Activated CD4-positive, alpha-beta T cell treated with anti-CD3 and anti-CD28 coated beads for 1 hour (primary cell): ENCODE measurements at places on chromosomes 13 and 19.

DNA sequence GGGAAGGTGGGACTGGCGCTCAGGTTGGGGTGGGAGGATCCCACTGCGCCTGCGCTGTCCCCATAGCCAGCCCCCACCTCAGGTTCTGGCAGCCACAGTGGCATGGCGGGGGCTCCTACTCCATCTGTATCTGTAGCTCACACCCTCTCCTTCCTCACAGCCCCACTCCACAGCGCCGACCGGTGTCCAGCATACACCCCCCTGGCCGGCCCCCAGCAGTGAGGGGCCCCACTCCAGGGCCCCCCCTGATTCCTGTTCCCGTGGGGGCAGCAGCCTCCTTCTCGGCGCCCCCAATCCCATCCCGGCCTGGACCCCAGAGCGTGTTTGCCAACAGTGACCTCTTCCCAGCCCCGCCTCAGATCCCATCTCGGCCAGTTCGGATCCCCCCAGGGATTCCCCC lies 6.0 kb downstream of the TMED1 start:
- DNase-seq, result no peak

DNA sequence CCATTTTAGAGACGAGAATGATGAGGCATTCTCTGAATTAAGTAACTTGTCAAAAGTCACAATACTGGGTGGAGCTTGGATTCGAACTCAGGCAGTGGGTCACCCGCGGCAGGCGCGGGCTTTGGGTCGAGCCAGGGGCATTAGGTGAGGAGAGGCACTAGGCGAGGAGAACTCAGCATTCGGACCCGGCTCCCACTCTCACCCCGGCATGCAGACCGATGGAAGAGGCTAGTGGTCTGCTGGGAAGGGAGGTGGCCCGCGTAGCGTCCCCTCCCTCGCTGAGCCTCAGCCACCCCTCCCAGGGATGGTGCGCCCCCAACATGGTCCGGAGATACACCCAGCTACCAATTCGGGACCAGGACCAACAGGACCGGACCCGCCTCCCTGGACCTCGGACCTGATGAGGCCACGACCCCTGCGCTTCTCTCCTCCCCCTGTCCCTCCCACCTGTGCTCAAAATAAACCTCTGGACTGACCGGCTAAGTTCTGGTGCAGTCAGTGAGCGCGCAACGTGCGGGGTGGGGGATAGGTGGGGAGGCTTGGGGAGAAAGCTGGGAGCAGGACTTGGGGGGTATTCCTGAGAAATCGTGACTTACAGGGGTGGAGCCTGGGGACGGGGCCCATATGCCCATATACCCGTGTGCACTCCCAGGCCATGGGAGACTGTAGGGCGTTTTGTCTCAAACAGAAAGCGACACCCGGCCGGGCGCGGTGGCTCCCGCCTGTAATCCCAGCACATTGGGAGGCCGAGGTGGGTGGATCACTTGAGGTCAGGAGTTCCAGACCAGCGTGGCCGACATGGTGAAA lies 1.3 kb upstream of the SNAPC2 start:
- no peak for DNase-seq

GRCh38 chr19:46435009-46435408 lies 6.3 kb upstream of the PNMA8C start:
- no peak for DNase-seq

DNA sequence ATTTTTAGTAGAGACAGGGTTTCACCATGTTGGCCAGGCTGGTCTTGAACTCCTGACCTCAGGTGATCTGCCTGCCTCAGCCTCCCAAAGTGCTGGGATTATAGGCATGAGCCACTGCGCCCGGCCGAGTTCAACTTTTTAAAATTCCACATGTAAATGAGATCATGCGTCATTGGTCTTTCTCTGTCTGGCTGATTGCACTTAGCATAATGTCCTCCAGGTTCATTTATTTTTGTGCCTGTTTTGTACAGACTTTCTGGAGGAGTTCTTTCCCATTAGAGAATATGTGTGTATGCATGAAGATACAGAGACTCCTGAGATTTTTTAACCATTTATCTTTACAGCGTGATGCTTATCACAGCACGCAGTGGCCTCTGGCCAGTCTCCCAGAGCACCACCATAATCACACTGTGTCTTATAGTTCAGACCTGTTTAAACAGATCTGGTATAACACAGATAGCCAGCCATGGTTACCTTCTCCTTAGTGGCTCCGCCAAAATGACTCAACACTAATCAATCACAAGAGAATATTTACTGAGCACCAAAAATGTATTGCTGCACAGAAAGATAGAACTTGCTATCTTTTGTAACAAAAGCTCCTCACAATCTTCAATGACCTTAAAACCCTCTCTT lies 11.4 kb upstream of the STARD13 start:
- DNase-seq, result no peak

DNA sequence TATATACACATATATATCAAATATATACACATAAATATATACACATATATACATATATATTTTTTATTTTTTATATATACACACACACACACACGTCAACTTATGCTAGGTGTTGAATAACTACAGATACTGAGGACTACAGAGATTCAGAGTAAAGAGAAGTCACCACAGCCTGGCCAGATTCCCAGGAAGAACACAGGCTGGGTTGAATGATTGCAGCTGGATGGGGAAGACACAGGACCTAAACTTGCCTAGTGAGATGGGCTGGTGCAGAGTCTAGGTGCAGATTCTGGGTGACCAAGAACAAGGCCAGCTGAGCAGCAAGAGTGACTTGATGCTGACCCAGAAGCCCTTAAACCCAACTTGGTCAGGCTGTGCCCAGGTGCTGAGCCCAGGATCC lies 241.3 kb downstream of the KCTD12 start:
- no peak for DNase-seq

GRCh38 chr19:37468961-37469777 lies at the start of gene ZNF570:
Gene ZNF570, plus strand, starts transcription at chr19:37469356. Its CDS starts 999 bp downstream, at chr19:37470355.
- peak; percentile 84 for DNase-seq

DNA sequence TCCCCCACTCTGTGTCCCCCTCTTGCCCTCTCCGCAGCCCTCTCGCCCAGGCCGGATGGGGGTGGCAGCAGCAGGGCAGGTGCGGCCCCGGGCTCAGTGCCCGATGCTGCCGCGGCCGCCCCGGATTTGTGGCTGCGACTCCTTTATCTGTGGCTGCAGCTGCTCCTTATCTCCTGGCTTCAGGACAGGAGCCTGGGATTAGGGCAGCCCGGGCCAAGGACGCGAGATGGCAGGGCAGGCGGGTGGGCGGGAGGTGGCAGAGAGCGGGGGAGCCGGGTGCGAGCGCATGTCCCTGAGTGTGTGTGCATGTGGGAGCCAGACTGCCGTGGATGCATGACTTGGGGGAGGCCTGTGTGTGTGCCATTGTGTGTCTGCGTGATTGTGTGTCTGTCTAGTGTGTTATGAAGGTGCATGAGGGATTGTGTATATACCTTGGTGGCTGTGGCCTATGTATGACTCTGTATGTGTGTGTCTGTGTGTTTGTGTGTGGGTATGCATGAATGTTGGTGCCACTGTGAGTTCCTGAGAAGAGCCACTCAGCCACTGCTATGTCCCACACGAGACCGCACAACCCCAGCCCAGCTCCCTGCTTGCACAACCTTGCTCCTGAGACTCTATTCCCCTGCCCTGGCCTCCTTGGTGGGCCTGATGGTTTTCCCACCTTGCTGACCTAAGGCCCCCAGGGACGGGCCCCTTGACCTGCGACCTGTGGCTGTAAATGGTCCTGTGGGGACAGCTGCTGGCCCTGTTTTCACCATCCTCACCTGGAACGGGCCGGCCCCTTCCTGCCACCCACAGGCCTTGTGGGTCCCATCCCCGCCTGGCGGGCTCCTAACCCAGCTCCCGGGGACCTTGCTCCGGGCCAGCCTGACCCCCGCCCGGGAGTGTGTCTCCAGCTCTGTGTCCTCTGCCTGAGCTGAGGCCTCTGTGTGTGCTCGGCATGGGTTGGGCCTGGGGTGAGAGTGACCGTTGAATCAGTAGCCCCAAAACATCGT lies 5.3 kb upstream of the NRTN start:
- DNase-seq, result no peak

- DNase-seq, result no peak
Measured at GRCh38 chr13:39148513-39148961, 110.3 kb downstream of the NHLRC3 start.

DNA sequence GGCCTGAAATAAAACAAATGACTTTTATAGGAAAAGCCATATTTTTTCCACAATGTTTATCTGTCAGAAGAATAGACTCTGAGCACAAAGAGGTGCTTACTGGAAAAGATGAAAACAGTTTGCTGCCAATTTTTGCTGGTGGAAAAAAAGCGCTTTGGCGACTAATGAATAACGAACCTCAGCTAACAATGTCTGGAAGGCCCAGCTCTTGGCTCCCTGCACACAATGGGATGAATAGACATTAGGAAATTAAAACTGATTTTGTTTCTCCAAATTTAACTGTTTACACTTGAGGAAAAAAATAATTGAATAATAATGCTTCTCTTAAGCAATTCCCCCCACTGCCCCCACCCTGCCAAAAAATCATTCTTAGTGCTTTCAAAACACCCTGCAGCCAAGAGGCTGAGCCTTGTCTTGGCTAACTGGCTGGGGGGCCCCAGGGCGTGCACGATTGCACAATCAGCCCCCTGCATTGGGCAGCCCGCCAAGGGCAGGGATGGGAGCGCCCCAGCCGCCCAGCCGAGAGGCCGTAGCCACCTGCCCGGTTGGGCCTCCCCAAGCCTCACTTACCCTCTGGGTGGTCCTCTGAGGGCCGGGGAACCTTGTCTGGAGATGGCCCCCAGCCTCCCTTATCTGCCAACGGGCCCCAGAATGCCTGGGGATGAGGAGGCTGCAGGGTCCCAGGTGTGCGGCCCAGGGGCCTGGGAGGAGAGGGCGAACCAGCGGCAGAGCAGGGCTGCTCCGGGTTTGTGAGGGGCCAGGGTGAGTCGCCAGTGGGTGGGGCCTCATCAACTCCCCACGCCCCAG lies 16.8 kb downstream of the CEBPG start:
- DNase-seq, result no peak

DNA sequence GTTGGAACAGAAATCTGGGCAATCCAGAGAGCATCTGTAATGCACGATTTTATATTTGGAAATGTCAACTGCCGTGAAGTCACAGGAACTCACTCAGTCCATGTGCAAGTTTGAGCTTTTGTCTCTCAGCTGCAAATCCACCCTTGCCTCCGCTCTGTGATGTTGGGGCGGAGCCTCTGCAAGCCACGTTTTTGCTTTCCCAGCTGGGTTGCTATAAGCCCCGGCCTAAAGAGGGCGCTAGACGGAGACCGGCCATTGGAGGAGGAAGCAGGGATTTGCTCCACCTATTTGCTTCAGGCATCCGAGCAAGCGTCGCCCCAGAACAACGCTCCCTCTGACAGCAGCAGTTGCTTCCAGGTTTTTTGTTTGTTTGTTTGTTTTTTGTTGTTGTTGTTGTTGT lies 56.2 kb downstream of the TRPM4 start:
- no peak for DNase-seq

GRCh38 chr13:44903574-44903985 lies 85.7 kb downstream of the NUFIP1 start:
- DNase-seq, result no peak

- DNase-seq, result no peak
Measured at GRCh38 chr13:30832845-30833332, 73.2 kb upstream of the MEDAG start.

- peak; percentile 42 for DNase-seq
Measured at GRCh38 chr13:32426990-32427851, 709 bp downstream of the N4BP2L1 start.

- DNase-seq, result no peak
Measured at GRCh38 chr19:10780368-10780767, 55.6 kb downstream of the TMED1 start.

GRCh38 chr19:55109527-55110291 lies 7.7 kb downstream of the PPP1R12C start:
- DNase-seq, result no peak

- no peak for DNase-seq
Measured at GRCh38 chr13:46640843-46641242, 87.9 kb downstream of the LRCH1 start.

GRCh38 chr19:55153652-55154264 lies 3.8 kb downstream of the TNNI3 start:
- no peak for DNase-seq

DNA sequence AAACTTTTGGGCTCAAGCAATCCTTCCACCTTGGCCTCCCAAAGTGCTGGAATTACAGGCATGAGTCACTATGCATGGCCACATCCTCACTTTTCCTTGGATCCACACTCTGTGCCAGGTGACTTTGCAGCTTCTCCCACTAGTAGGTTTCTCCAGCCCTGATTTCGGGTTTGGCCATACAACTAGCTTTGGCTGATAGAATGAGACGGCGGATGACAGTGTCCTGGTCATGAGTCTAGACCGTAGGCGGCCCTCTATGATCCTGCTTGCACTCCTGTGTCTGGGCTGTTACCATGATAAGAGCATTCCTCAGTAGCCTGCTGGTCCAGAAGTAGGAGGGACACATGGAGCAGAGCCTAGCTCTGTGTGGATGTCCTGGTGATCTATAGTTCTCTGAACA lies 112.5 kb upstream of the KL start:
- DNase-seq, result no peak

DNA sequence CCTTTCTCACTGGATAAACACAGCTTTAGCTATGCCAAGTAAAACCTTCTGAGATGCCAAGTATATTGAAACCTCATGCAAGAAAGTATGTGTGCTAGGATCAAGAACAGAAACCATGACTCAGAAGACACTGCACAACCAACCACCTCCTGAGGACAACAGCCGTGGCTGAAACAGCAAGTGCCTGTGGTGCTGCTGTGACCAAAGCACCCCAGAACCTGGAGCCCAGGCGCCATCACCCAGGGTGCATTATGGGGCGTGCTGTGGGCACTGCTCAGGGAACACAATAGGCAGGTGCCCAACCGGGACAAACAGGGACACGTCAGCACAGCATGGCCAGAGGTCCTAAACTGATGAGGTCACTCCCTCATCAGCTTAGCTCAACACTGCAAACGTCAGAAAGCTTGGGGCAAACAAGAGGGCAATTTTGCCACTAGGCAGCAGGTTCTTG lies 101.3 kb upstream of the SLC15A1 start:
- DNase-seq, result no peak
